Muscle of leg (tissue), 16 donors: ENCODE measurements at places on chromosomes 5 and 9. TPM values are rescaled to one million over a fixed set of nuclear protein-coding genes. Genes with fewer than 3 reads are reported as not detected.

The POLR3G gene
- 1.5 TPM for polyA plus RNA-seq

The ROR2 gene
- 3.8 TPM for polyA plus RNA-seq

The AFF4 gene
- 40.7 TPM for polyA plus RNA-seq

The TMEM232 gene
- polyA plus RNA-seq, result 0.97 TPM

The CYSRT1 gene
- polyA plus RNA-seq, result 3.4 TPM

The ORM2 gene
- not detected for polyA plus RNA-seq

The LHX3 gene
- polyA plus RNA-seq, result 0.24 TPM

The TMEM171 gene
- polyA plus RNA-seq, result 2.1 TPM

The SOHLH1 gene
- polyA plus RNA-seq, result 0.16 TPM

GRCh38 chr9:70147196-70147595, 103.5 kb downstream of the MAMDC2 start:
- no peak for DNase-seq

DNA sequence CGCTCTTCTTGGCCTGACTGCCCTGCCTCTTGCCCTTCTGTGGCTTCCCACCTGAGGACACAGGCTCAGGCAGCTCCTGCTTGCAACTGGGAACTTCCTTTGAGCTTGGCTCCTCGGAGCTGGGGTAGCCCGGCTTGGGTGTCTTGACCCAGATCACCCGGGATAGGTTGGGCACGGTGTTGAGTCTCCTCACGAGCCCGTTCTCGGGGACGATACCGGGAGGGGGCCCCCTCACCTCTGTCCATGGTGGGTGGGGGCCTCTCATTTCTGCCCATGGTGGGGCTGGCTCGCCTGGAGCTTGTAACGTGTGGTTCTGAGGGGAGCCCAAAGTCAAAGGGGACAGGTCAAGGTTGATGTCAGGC, 7.8 kb upstream of the DDX41 start:
- DNase-seq, result no peak

- no peak for DNase-seq
Measured at GRCh38 chr5:1352231-1353219, 7.6 kb upstream of the CLPTM1L start.

DNA sequence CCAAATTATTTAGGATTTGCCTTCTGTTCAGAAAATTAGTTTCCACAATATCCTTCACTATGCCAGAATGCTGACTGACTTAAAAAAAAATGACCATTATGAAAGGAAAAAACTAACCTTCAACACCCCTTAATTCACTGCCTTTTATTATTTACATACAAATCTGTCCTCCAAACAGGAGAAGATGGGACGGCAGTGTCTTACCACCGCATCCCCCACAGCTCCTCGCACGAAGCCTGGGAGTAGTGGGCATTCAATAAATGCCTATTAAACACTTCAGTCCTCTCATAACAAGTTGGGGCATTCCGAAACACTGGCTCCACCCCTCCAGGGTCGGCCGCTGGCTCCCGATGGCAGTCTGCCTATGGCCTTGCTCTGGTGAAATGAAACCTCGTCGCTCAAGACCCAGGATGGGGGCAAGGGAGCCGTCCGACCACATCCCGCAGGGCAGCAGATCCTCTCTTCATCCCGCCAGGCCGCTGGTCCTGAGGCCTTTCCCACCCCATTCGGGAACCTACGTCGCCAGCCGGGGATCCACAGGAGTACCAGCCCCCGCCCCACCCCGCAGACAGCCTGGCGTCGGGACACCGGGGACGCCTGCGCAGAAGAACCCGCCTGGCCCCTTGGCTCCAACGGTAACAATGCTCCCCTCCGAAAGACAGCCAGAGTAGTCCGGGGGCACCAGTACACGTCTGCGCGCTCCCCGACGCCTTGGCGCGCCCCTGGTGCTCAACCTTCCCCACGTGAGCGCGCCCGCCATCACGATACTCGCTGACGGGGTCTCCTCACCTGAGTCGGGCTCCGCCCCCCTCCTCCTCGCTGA, 613 bp downstream of the ZBTB5 start:
- no peak for DNase-seq

DNA sequence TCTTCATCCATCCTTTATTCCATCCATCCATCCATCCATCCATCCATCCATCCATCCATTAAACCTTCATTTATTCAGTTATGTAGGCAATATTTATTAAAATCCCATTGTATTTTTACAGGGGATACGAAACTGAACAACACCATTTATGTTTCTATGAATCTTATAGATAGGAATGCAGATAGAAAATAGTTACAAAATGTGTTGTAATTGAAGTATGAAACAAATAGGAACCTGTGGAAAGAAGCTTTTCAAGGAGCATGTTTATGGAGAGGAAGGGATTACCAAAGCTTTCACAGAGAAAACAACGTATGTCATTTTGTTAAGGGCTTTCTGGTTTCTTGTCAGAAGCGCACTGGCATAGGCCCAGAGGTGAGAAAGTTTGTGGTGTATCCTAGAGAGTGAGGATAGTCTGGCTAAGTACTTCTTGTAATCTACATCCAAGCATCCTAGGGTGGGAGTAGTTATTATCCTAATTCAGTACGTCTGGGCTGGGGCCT, 184.0 kb downstream of the CNTLN start:
- DNase-seq, result no peak

DNA sequence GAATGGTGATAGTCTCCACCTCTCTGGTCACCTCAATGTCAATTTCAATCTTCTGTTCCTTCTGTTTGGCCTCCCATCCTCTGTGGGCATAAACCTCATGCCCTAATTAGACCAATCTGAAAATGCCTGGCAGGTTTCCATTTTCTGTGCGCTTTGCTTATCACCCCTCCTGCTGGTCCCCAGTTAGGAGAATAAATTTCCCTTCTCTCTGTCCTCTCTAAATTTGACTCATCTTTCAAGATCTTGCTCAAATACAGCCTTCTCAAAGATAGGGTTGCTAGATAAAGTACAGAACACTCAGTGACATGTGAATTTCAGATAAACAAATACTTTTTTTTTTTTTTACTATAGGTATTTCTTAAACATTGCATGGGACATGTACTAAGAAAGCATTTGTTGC, 69.4 kb upstream of the CD180 start:
- DNase-seq, result no peak

DNA sequence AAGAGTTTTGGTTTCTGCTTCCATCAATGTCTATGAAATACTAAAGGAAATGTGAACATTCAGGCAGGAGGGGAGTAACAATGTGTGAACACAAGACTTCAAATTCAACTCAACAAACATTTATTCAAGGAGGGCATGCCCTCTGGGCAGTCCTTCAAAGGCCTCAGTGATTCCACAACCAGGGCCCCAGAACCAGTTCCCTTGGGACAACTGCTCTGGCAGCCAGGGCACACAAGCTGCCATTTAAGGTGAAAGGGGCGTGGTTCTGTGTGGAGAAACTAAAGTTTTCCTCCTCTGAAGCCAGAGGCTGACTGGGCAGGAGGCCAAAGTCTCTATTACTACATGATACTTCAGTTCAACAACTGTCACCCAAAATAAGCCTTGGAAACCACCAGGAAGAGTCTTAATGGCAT, 3.2 kb downstream of the RBM18 start:
- DNase-seq, result peak; percentile 25

DNA sequence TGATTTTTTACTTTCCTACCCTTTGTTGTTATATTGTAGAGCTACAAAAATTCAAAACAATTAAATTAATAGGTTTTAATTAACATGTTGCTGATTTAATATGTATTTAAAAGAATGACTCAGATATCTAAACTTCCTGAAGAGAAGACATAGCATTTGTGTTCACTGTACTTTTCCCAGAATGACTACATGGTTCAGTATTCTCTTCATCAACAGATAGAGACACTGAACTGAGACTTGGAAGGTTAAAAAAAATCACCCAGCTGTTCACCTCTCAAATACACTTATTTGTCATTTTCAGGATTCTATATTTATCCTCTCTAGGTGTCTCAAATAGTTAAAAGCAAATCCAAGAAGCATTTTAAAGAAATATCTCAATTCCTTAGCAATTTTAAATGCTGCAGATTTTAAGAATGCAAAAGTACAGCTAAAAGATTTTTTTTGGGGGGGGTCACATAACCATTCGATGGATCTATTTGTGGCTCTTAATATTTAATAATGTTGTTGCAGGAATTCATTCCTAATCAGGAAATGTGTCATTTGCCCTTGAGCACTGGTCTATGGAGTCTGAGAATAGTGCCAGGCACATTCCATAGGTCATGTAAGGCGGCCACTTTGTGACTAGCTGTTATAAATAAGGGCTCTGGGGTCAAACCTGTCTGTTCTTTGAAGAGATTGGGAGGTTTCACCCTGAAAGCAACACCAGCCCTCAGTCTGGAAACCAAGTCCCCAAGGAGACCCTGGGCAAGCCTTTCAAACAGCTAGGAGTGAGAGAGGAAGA, 463.1 kb downstream of the NR2F1-AS1 start:
- DNase-seq, result no peak

DNA sequence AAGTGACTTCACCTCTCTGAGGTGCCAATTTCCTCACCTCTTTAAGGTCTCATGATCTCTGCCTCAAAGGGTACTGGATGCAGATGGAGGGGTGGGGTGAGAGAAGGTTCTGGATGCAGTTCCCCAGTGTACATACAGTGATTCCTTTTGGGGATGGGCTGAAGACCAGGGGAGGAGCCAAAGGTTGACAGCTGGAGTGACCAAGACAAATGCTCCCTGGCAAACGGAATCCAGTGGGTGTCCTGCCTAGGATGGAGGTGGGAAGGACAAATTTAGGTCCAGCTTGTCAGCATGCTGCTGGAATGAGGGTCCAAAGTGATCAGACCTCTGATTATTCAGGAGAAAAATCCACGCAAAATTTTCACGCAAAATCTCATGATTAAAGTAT, 7.3 kb upstream of the LMX1B start:
- no peak for DNase-seq

GRCh38 chr5:120314191-120314590, 149.9 kb upstream of the PRR16 start:
- DNase-seq, result no peak

- no peak for DNase-seq
Measured at GRCh38 chr5:89071101-89071940, 188.3 kb upstream of the MEF2C start.

- no peak for DNase-seq
Measured at GRCh38 chr9:133932633-133933032, 59.5 kb downstream of the VAV2 start.

DNA sequence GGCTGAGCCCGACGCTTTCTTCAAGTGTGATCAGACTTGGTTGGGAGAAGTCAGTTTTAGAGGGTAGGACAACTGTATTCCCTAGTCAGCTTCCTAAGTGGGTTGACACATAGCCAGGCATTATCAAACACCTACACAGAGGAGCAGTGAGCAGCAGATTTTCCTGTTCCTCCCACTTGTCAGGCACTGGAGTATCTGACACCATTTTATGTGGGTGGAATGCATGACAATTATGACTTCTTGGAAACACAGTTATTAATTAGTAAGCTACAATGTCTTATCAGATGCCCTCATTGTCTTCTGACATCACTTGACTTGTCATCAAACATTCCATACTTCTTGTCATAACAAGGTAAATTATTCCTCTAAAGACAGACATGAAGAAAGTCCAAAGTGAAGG, 124.9 kb downstream of the IRX2 start:
- DNase-seq, result no peak

DNA sequence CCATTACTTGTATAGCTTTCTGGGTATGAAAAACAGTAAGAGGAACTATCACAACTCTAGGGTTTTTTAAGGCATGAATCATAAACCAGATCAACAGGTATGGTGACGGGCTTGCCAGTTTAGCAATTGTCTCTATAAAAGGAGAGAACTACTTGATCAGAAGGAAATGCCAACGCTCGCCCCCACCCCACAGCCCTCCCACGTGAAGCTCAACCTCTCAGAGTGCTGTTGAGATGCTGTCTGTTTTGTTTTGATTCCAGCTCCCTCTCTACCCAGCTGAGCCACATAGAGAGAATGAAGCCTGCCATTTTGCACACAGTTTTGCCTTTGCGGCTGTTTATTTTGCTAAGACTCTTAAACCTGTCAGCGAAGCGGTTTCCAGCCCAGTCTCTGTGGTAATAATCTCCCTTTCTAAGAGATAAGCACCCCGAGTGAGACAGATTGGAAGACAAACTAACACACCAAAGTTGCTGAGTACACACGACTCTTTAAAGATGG, 257.9 kb upstream of the ANKRD55 start:
- no peak for DNase-seq

DNA sequence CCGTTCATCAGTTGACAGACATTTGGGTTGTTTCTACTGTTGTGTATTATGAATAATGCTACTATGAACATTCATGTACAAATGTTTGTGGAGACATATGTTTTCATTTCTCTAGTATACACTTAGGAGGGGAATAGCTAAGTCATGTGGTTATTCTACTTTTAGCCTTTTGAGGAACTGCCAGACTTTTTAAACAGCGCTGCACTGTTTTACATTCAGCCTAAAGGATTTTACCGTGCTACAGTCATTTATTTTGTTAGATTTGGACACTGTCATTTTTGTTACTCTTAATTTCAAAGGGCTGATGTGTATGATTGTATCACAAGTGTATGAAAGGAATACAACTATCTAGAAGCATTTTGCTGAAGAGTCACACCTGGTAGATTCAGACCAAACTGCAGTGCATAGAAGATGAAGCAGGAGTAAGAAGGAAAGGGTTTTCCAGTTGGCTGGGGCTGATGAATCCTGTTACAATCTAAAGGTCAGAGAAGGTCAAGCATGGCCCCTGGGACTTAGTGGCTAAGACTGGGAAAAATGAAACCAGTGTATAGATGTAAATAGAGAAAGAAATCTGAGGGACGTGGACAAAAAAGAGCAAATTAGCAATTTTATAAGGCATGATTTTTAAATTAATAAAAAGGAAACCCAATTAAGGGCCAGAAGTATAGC, 509.7 kb downstream of the PSAT1 start:
- DNase-seq, result peak; percentile 67

DNA sequence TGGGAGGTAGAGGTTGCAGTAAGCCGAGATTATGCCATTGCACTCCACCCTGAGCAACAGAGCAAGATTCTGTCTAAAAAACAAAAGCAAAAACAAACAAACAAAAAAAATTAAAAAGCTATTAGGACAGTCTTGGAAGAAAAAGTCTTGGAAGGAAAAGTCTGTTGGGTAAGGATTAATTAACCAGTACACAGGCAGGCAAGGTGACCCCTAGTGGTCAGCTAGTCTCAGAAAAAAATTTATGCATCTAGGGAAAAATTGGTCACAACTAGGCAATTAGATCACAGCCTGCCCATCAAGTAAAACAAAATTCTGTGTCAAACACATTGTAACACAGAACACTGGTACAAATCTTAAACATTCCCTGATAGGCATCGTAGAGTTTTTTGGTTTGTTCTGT, 6.7 kb upstream of the ANKRD18B start:
- peak; percentile 27 for DNase-seq

DNA sequence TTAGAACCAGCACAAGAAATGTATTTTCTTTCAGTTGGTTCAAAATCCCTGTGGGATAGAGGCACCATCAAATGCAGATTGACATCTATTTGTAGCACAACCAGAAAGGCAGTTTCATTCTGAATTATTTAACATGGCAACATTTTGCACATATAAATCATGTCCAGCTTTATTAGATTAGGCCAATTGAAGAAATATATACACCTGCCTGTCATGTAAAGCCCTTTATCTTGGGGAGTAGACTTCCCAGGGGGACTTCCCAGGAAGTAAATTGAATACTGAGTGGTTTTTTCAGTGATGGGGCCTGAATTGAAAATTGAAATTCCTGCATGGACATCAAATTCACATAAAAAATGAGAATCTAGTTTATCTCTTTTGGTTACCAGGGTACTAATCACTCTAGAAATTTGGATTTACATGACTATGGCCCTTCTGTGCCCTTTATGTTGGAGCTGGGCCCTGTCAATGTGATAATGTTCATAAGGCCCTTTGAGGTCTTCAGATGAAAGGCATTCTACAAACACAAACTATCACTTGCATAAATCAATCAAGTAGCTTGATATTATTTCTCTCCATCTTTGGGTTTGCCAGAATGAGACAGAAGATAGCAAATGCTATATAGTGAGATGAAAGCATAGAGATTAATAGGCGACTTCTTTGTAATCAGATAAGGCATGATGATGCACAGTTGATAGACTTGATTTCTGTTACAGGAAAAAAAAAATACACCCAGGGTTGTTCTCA, 26.2 kb upstream of the ZNF608 start:
- no peak for DNase-seq
